ENCODE measurements at places on chromosomes 7 and 10.
A peak's percentile ranks its signal among the peaks of the same experiment; 100 is the strongest.

GRCh38 chr7:134850066-134850465 lies 70.6 kb downstream of the CALD1 start:
- no peak for DNase-seq

- no peak for DNase-seq
Measured at GRCh38 chr10:22464966-22465629, 119.8 kb downstream of the SPAG6 start.

- no peak for DNase-seq
Measured at GRCh38 chr10:77408259-77408658, 229.3 kb downstream of the KCNMA1 start.

DNA sequence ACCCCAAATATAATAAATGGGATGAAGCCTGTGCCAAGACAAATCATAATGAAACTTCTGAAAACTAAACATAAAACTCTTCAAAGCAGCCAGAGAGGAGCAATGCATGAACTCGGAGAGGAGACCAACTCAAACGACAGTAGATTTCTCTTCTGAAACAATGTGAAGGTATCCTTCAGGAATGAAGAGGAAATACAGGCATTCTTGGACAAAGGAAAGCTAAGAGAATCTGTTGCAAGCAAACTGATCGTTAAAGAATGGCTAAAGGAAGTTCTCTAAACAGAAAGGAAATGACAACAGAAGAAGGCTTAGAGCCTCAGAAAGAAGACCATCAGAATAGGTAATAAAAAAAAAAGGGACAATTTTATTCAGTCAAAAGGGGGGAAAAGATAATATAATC lies 6.6 kb downstream of the GNA12 start:
- no peak for DNase-seq

GRCh38 chr10:871951-872403 lies 59.5 kb downstream of the LARP4B start:
- no peak for DNase-seq

DNA sequence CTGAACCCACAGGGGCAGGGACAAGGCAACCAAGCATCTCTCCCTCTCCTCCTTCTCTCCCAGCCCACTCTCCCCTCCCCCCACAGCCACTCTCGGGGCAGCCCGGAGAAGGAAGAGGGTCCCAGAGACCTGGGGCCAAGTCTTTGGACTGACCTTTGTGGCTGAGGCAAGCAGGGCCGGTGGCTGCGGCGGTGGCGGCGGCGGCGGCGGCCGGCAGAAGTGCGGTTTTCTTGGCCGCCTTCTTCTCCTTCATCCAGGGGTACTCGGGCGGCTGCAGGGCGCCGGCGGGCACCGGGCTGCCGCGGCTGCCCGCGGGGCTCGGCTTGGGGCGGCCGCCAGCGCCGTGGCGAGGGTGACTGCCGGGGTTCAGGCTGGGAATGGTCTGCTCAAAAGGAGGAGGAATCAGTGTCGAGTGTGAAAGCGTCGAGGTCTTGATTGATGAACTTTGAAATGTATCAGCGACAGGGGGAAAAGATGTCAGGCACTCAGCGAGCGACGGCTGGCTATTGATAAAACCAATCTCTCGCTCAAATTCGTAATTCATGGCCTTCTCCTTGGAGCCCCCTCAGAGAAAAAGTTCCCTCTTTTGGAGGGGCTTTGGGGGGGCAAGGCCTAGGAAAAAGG lies 414 bp downstream of the HOXA2 start:
- no peak for DNase-seq

GRCh38 chr7:44880317-44881018 lies 4.9 kb downstream of the PURB start:
- no peak for DNase-seq

GRCh38 chr10:48547061-48547895 lies 57.6 kb downstream of the ARHGAP22 start:
- DNase-seq = no peak

- DNase-seq = no peak
Measured at GRCh38 chr10:7474388-7474787, 63.6 kb upstream of the SFMBT2 start.

- no peak for DNase-seq
Measured at GRCh38 chr7:87154569-87154968, 2.3 kb downstream of the DMTF1 start.

DNA sequence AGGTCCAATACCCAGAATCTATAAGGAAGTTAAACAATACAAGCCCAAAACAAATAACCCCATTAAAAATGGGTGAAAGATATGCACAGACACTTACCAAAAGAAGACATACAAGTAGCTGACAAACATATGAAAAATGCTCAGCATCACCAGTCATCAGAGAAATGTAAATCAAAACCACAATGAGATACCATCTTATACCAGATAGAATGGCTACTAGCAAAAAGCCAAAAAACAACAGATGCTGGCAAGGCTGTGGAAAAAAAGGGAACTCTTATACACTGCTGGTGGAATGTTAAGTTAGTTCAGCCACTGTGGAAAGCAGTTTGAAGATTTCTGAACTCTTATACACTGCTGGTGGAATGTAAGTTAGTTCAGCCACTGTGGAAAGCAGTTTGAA lies 331.1 kb downstream of the KIF20B start:
- no peak for DNase-seq

DNA sequence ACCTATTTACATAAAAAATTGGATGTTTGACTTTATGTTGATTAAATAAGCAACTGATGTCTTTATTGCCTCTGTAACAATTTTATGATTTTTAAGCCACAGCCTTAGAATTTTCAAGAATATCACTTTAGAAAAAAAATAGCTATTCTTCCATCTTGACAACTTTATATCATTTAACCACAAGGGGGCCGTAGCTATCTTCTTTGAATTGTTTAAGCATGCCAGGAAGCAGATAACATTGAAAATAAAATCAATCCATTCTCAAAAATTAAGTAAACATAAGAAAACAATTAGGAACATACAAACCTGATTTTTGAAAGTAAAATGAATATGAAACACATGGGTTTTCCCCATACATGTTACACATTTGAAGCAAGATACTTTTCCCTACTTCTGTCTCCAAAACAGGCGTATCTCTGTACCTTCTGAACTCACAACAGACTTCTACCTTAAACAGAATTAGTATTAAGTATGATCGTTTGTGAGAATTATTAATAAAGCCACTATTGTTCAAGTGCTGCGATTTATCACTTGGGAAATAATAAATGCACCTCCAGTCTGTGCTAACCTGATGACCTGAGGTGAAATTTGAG lies 209.0 kb downstream of the CACNA2D1 start:
- DNase-seq = peak; percentile 32
